ENCODE measurements at places on chromosomes 11 and 22.

DNA sequence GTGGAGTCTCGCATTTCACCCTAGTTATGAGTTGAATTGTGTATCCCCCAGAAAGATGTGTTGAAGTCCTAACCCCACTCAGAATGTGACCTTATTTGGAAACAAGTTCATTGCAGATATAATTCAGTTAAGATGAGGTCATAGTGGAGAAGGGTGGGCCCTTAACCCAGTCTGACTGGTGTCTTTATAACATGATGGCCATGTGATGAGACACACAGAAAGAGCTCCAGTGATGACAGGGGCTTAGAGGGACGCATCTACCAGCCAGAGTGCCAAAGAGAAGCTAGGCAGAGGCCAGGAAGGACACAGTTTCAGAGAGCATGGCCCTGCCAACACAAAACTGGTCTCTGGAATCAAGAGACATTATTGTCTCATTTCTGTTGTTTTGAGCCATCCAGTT is 50.3 kb downstream of the LARGE1 start:
- no peak for DNase-seq

DNA sequence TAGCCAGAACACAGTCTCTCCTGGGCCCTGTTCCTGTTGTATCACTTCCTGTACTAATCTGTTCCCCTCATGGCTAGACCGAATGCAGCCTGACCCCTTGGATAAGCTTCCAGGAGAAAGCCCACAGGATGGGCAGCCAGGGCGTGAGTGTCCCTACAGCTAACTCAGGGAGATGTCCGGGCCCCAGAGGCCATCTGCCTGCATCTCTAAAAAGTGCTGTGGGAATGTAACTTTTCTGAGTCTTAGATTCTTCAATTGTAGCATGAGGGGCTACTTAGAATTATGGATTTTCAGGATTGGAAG is 7.7 kb upstream of the MALAT1 start:
- DNase-seq, result peak; percentile 30

GRCh38 chr11:27100534-27100933 is 59.9 kb downstream of the BBOX1 start:
- DNase-seq, result no peak

- DNase-seq, result no peak
These were observed 68.7 kb upstream of the CREB3L1 start for GRCh38 chr11:46208803-46209202.

DNA sequence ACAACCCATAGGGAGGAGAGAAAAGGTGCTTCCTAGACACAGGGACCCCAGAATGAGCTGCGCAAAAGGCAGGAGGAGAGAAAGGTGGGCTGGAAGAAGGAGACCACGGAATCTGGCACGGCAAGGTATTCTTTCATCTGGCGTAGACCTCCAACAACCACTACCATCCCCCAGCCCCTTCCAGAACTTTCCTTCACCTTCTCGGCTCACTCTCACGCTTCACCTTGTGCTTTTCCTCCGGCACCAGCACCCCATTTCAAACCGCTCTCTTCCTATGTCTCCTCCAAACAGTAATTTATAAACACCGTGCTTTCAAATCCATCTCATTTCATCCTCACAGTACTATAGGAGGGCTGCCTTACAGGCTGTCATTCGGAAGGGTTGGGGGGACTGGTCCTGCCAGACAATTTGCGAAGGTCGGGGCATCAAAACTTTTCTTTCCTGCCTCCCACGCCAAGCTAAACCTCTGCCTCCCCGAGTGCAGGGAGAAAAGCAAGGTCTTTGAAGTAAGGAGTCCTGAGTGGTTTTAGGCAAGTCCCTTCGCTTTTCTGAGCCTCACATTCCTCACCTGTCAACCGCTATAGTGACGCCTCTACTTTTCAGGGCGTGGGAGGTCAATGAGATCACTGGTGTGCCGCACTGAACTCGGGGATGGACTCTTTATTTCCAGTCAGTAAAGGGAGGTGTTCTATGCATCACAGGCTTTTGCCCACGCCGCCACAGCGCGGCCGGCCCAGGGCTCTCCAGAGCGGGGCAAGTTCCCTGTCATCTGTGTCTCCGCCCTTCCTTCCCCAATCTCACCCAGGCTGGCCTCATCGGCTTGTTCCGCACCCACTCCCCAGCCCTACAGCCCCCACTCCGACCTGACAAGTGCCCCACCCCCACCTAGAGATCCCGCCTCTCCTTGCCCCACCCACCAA is 800 bp downstream of the KCTD21 start:
- DNase-seq, result no peak

GRCh38 chr11:65136515-65137096 is 2.3 kb upstream of the SYVN1 start:
- DNase-seq, result no peak

- DNase-seq, result no peak
These were observed 8.6 kb downstream of the CDPF1 start for GRCh38 chr22:46241396-46242007.

DNA sequence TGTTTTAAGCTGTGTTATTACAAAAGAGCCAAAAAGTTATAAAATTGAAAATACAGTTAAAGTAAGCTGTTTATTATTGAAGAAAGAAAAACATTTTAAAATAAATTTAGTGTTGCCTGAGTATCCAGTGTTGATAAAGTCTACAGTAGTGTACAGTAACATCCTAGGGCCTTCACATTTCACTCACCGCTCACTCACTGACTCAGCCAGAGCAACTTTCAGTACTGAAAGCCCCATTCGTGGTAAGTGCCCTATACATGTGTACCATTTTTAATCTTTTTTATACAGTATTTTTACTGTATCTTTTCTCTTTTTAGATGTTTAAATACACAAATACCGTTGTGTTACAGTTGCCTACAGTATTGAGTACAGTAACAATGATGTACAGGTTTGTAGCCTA is 35.0 kb downstream of the POLD3 start:
- DNase-seq, result no peak

Measured in left ventricle myocardium superior (tissue), 1 donor.